Activated T-cell treated with anti-CD3 and anti-CD28 coated beads for 1 hour (primary cell): ENCODE measurements at places on chromosomes 5 and 9.

DNA sequence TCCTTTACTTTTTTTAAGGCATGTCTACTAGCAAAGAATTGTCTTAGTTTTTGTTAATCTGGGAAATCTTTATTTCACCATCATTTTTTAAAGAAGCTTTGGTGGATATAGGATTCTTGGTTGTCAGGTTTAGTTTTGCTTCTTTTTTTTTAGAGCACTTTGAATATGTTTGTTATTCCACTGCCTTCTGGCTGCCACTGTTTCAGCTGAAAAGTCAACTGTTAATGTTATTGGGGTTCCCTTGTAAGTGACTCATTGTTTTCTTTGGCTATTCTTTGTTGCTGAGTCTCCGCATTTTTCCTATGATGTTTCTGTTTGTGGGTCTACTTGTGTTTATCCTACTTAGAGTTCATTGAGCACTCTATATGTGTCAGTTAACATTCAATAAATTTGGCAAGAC, 44.4 kb downstream of the PHAX start:
- DNase-seq = no peak

DNA sequence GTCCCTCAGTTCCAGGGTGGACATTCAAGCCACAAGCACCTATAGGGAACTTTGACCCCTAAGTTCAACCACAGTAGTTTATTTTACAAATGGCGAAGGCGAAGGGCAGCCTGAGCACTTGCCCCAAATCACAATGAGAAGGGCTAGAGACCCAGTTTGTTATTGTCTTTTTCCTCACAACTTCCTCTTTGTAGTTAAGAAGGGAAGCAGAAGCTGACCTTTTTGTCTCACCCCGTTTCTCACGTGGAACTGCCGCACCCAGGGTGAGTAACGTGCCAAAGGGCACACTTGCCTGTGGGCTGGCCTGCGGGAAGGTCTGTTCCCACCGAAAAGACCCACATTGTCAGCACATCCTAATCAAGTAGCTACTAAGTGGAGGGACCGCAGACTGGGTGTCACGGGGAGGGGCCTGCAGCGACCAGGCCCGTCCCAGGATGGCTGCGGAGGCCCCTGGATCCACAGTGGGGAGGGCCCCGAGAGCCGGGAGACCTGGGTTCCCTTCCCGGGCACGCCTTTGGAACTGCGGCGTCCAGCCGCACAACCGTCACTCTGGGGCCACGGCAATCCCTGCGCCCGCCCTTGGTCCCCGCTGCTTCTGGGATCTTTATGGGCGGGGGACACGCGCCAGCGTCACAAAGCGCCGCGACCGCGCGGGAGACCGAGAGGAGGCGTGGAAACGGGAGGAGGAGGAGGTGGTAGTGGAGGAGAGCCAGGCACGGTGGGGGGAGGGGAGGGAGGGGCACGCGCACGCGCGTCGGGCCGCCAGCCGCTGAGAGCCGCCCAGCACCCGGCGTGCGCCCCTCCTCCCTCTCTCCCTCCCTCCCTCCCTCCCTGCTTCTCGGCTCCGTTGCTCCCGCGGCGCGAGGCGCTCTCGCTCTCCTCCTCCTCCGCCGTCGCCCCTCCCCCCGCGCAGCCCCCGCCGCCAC, at the start of gene UBE2R2:
UBE2R2 (plus strand) TSS at position 834 of the 926 bp plus-strand sequence. CDS start 598 bp downstream, outside the sequence.
- DNase-seq = peak; percentile 93

- no peak for DNase-seq
Observed at GRCh38 chr9:71748280-71748743, 20.0 kb downstream of the CEMIP2 start.

- no peak for DNase-seq
Observed at GRCh38 chr5:25570067-25570583, 925.3 kb upstream of the CDH10 start.

DNA sequence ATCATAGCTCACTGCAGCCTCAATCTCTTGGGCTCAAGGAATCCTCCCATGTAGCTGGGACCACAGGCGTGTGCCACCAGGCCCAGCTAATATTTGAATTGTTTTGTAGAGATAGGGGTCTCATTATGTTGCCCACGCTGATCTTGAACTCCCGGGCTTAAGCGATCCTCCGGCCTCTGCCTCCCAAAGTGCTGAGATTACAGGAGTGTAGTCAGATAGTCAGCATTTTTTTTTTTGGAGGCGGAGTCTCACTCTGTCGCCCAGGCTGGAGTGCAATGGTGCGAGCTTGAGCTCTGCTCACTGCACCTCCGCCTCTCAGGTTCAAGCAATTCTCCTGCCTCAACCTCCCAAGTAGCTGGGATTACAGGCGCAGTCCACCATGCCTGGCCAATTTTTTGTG, 1.6 kb upstream of the SAR1B start:
- no peak for DNase-seq

DNA sequence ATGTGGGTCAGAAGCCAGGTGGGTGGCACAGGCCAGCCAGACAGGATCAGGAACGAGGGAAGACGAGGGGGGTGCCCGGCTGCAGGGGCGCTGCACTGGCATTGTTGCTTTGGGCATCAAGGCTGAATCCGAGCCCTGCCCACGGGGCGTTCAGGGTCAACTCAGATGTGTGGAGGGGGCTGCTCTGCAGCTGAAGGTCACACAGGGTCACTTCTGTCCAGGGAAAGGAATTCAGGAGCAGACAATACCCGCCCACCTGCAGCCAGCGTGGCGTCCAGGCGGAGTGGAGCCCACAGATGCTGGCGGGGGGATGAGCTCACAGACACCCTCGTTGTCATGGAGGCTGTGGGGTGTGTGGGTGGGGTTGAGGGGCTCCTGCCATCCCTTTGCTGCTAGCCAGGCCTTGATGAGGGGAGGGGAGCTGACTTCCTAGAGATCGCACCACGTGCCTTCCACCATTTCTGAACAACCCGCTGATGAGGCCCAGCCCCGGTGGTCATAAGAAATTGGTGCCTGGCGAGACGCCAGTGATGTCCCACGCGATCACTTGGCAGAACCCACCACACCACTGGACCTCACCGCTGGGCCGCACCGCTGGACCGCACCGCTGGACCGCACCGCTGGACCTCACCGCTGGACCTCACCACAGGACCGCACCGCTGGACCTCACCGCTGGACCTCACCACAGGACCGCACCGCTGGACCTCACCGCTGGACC, 31.2 kb downstream of the MRPL36 start:
- DNase-seq = no peak
